ENCODE measurements at places on chromosomes 7 and 10.

- DNase-seq, result peak; percentile 64
Observed at GRCh38 chr10:119209035-119209735, 1.8 kb downstream of the GRK5 start.

- no peak for DNase-seq
Observed at GRCh38 chr10:71780156-71780555, 6.8 kb upstream of the VSIR start.

DNA sequence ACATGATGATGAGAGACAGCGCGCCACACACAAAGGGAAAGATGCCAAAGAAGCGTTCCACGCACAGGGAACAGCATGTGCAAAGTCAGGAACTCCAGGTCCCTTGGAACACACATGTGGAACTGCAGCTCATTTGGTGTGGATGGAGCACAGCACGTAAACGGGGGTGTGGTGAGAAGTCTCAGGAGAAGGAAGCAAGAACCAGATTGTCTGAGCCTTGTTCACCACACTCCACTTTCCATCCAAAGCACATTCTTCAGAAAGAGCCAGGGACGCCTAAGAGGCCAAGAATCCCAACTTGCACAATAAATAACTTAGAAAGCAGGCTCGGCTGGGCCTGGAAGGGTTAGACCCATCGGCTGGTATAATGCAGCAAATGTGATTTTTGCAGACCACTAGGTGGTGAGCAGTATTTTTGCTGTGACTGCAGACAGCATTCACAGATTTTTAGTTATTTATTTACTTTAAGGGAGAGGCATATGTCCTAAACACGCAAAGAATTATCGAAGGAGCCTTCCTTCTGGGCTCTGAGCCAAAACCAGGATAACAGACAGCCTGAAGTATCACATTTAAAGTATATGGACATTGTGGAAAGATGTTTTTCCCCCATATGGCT lies 27.9 kb upstream of the ASCC1 start:
- DNase-seq, result peak; percentile 40

GRCh38 chr7:130953196-130953595 lies 219.2 kb upstream of the KLF14 start:
- no peak for DNase-seq

DNA sequence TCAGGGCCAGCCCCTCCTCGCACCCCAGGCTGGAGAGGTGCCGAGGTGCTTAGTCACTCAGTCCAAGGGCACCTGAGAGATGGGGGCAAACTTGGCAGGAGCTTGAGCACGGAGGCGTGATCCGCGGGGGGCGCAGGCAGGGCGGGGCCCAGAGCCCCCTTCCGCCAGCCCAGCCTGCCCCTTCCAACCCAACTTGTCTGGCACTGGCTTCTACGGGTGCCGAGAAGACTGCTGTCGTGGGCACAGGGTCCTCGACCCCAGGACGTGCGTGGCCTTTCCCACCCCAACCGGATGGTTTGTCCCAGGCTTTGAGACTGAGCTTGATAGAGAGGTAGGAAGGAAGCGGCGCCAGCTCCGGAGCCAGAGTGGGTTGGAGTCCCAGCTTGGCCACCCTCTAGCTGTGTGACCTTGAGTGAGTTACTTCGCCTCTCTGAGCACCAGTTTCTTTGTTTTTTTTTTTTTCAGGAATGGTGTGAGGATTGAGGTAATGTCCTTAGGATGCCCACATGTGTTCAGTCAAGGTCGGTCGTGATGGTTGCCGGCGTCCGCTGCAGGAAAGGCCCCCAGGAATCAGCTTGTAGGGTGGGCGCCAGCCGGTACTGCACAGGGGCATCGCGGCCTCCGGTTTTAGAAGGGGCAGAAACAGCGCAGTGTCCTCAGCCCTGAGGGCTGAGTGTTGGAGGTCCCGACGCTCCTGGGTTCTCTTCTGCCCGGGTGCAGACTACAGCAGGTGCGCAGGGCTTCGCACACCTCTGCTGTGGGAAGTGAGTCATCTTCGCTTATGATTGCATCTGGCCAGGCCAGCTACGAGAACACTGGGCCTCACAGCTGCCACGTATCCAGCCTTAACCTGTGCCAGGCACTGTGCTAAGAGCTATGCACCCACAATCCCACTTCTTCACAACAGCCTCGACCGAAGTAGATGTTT lies 28.6 kb upstream of the VAX1 start:
- no peak for DNase-seq

GRCh38 chr7:37942934-37943610 lies 22.6 kb downstream of the EPDR1 start:
- no peak for DNase-seq

- DNase-seq, result no peak
Observed at GRCh38 chr7:96178581-96178980, 143.3 kb downstream of the SLC25A13 start.

DNA sequence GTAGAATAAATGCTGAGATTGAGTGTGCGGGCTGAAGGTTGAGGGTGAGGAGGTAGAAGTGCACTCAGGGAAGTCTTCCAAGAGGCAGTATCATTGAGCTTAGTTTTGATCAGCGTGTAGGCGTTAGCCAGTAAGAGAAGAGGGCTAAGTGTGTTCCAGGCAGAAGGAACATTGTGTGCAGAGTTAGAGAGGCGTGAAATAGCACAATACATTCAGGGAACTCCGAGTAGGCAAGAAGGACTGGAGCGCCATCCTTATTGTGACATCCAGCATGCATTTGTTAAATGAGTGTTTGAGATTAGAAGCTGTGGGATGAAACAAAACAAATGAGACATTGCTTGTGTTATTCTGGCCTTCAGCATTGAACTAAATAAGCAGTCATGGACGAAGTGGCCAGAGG lies 140.9 kb upstream of the MKLN1 start:
- DNase-seq, result no peak

- no peak for DNase-seq
Observed at GRCh38 chr7:158077934-158078910, 509.4 kb downstream of the PTPRN2 start.

GRCh38 chr10:122565766-122566206 lies 5.2 kb downstream of the DMBT1 start:
- DNase-seq, result peak; percentile 86

- DNase-seq, result no peak
Observed at GRCh38 chr10:71124921-71125748, 87.2 kb upstream of the UNC5B start.

GRCh38 chr7:82223580-82223979 lies 220.0 kb downstream of the CACNA2D1 start:
- no peak for DNase-seq

- no peak for DNase-seq
Observed at GRCh38 chr10:29348836-29349235, 60.0 kb downstream of the LYZL1 start.

- DNase-seq, result no peak
Observed at GRCh38 chr10:59376846-59377245, 14.5 kb upstream of the FAM13C start.

DNA sequence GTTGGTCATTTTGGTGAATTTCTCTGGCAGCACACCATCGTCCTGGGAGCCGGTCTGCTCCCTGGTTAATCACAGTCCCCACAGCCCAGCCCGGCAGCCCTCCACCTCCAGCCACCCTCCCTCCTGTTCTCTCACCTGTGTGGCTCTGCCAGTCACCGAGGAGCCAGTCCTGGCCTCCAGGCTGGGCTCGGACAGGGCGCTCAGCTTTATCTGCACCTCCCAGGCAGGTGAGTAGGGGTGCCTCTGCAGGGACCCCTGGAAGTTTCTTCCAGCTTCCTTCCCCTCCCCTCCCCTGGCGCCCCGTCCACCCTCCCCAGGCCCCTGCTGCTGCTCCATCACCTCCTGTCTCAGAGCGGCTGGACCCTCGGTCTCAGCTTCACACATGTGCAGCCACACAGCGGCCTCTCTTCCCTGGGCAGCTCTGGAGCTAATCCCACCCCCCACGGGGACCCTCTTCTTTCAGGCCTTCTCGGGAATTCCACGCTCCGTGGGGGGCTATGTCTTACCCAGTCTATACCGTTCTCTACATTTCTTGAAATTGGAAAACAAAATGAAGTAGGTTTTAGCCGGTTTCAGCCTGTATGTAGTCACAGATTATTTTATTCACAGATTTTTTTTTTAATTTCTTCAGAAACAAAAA lies 213.9 kb upstream of the PPP2R2D start:
- DNase-seq, result no peak

DNA sequence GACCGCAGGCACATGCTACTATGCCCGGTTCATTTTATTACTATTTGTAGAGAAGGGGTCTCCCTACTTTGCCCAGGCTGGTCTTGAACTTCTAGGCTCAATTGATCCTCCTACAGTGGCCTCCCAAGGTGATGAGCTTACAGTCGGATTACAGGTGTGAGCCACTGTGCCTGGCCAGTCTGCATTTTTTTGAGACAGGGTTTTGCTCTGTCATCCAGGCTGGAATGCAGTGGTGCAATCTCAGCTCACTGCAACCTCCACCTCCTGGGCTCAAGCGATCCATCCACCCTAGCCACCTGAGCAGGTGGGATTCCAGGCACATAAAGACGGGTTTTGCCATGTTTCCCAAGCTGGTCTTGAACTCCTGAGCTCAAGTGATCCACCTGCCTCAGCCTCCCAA lies 2.3 kb upstream of the H2BK1 start:
- DNase-seq, result no peak

DNA sequence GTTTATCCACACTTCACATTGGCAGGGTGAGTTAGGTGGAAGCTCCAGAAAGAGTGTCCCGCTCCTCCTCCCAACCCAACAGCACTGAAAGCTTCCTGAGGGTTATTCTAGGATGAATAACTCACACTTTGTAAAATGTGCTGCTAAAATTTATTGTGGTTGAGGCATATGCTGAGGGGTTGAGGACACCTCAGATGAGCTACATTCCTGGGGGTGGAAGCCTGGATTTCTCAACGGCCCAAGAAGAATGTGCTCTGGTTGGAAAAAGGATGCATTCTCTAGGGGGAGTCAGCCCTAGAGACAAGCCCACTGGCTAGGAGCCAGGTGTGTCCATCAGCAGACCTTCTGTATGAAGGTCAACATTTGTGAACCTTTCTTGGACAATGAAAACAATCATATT lies 91.5 kb upstream of the PDE1C start:
- DNase-seq, result no peak

DNA sequence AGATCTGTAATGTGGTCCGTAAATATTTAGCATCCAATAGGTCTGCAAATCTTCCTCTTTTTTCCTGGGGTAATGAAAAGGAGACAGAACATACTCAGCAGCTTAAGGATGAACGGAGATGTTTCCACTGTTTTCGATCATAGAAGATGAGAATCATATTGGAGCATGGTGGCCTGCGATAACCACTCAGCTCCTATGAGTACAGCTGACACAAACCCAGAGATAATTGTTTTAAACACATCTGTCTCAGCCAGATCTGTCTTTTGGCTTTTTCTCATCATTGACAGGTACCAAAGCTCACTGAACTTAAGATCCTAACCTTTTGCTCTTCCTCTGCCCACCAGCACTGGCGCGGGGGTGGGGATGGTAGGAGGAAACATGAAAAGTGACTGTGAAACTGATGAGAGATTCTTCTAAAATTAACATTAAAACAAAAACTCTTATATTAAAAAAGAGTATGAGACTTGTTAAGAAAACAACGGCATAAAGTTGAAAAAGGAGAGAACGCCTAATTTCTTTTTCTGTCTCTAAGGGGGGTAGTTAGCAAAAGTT lies 71.0 kb downstream of the SVOPL start:
- no peak for DNase-seq

GRCh38 chr7:77563275-77563674 lies 26.2 kb downstream of the PTPN12 start:
- no peak for DNase-seq

GRCh38 chr7:64294701-64295420 lies 18.9 kb upstream of the ZNF736 start:
- no peak for DNase-seq

DNA sequence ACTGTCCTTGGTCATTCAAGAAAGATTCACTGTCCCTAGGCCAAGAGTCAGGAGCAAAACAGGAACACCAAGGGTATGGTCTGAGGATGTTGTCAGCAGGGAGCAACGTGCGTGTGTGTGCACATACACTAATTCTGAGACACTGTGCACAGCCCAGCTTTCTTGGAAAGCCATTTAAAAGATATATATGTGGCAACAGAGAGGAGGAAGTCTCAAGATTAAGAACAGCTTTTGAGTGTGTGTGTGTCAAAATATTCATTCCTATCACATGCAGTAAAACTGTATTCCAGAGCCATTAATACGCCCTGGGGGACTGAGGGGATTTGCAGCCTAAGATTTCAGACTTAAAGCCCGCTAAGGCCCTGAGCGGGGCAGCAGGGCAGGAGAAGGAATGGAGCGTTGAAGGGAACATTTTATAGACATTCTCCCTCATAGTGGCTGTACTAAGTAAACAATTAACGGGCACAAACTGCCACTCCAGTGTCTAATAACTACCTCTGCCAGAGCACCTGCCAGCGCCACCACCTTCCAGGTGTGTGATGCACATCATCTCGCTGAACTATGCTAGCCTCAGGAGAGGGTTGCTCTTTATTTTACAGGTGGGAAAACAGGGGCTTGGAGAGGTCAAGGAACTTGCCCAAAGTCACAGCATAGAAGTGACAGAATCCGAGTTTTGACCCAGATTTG lies 2.0 kb downstream of the NOD1 start:
- peak; percentile 49 for DNase-seq

- peak; percentile 44 for DNase-seq
Observed at GRCh38 chr7:24778543-24779282, 21.4 kb upstream of the GSDME start.

- DNase-seq, result no peak
Observed at GRCh38 chr7:70728872-70729552, 402.9 kb upstream of the GALNT17 start.

GRCh38 chr7:130276796-130277762 lies 10.4 kb downstream of the CPA2 start:
- no peak for DNase-seq

GRCh38 chr10:97096261-97097083 lies 89.3 kb downstream of the SLIT1 start:
- no peak for DNase-seq

GRCh38 chr7:51000956-51001355 lies 218.3 kb upstream of the GRB10 start:
- peak; percentile 46 for DNase-seq

DNA sequence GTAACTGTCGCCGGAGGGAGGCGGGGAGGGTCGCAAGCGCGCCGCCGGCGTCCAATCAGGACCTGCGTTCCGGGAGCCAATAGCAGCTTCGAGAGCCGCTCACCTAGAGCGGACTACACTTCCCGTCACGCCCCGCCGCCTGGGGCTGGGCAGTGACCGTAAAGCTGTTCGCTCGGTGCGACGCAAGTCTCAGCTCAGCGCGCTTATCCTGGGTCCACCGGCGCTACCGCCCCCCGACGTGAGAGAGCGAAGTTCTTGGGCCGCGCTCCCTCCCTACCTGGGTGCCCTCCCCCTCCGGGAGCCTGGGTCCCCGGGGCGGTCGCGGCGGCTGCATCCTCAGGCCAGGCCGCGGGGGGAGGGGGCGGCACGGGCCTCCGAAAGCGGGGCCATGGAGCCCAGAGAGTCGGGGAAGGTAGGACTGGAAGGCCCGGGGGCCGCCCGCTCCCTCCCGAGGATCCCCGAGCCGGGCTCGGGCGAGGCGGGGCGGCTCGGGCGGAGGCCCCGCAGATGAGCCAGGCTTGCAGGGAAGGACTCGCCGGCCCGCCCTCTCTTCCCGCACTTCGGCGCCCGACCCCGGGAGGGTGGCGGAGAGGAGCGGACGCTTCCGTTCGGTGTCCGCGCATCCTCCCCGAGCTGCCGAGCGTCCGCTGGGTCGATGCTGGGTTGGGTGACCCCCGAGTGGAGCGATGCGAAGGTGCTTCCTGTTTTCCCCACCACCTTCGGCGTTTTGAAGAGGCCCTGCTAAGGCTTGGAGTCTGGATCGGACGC lies at the start of gene ZNF862:
Gene ZNF862, plus strand, starts transcription at position 152 of the 768 bp plus-strand sequence. Its CDS starts 237 bp downstream, at position 389.
- DNase-seq, result peak; percentile 99
